Right atrium auricular region (tissue), 2 donors: ENCODE measurements at places on chromosomes 11 and 22.

DNA sequence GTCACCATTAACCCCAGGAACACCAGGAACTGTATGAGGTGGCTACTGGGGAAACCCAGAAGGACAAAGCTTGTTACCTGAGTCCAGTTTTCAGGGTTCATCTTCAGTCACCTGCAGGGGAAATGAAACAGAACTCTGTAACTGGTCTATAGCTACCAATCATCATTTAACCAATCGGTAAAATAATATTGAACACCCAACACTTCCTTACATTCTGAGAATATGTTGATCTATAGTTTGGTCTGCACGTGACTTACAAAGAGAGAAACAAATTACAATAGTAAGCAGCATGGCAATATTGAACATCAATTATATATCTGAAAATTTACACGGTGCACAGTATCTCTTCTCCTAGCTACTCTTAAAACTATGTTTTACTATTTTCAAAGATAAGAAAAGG lies at the start of gene OR6T1:
Gene OR6T1 (minus strand): TSS at position 101 of the 400 bp plus-strand sequence. CDS start 0 bp downstream, at position 101.
- no peak for DNase-seq

DNA sequence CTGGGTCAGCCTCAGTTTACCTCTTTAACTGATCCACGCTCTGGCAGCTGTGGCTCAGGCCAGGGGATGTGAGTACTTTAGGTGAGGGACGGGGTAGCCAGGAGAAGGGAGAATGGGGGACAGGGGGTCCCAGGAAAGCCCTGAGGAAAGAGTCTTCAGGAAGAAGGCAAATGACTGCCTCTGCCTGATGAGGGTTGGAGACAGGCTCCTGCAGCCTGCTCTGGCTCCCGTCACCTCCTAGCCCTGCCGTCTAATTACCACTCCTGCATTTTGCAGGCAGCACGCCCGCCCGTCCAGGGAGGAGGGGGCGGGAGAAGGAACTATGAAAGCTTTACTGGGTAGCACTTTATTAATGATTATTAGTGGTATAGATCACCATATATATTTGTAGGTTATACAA lies 116.6 kb downstream of the CEP164 start:
- DNase-seq, result no peak

GRCh38 chr11:44604171-44604581 lies 38.7 kb downstream of the CD82 start:
- DNase-seq, result no peak

- DNase-seq, result no peak
Observed at GRCh38 chr22:29226351-29226981, 20.8 kb downstream of the EMID1 start.

- no peak for DNase-seq
Observed at GRCh38 chr22:23088199-23088604, 17.9 kb downstream of the GNAZ start.

DNA sequence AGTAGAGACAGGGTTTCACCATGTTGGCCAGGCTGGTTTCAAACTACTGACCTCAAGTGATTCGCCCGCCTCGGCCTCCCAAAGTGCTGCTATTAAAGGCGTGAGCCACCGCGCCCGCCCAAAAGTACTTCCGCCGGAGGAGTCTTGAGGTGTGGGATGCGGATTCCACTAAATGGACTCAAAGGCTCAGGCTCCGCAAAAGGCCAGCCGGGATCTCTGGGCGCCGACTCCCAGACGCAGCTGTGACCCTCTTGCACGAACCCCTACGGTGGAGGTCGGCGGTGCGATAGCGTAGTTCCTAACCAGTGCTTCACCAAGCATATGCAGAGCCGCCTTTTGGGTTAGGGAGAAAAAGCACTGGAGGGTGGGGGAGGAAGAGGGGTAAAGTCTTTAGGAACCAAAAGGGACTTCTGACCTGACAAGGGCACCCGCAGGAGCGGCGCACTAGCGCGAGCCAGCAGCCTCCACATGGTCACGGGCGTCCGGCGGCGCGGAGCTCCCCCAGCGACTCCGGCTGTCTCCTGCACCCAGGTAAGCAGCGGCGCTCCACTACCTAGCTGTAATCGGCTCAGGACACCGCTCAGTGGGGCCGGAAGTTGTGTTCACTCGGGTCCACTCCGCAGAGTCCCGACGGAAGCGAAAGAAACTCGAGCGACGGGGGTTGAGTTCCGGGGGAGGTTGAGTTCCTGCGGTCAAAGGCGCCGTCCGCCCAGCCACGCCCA lies at the start of gene MRPL16:
Gene MRPL16 (minus strand): TSS at position 590 of the 722 bp plus-strand sequence. CDS start 120 bp downstream, at position 470.
- peak; percentile 87 for DNase-seq
